ENCODE measurements at places on chromosomes 3 and 15. TPM values are rescaled to one million over a fixed set of nuclear protein-coding genes. Genes with fewer than 3 reads are reported as not detected.

The ZNF501 gene
- 1.6 TPM for total RNA-seq

The MNS1 gene
- total RNA-seq: 2.0 TPM

The DUOX1 gene
- 0.90 TPM for total RNA-seq

The KLHDC8B gene
- 37.2 TPM for total RNA-seq

The NR1I2 gene
- not detected for total RNA-seq

The CFAP91 gene
- total RNA-seq: not detected

The KNG1 gene
- 0.10 TPM for total RNA-seq

The NR2F2 gene
- 41.1 TPM for total RNA-seq

The ARID3B gene
- total RNA-seq: 9.7 TPM

The CNTN4 gene
- 11.4 TPM for total RNA-seq

The CDCP1 gene
- 0.23 TPM for total RNA-seq

The PRICKLE2 gene
- 12.7 TPM for total RNA-seq

The SAMMSON gene
- total RNA-seq: 2.8 TPM

The TF gene
- total RNA-seq: 36.7 TPM

The RHOV gene
- 0.46 TPM for total RNA-seq

All from motor neuron (in vitro differentiated cells).